Osteoblast (primary cell): ENCODE measurements at places on chromosomes 13 and 19. TPM values are rescaled to one million over a fixed set of nuclear protein-coding genes. Genes with fewer than 3 reads are reported as not detected.
A peak's percentile ranks its signal among the peaks of the same experiment; 100 is the strongest.

DNA sequence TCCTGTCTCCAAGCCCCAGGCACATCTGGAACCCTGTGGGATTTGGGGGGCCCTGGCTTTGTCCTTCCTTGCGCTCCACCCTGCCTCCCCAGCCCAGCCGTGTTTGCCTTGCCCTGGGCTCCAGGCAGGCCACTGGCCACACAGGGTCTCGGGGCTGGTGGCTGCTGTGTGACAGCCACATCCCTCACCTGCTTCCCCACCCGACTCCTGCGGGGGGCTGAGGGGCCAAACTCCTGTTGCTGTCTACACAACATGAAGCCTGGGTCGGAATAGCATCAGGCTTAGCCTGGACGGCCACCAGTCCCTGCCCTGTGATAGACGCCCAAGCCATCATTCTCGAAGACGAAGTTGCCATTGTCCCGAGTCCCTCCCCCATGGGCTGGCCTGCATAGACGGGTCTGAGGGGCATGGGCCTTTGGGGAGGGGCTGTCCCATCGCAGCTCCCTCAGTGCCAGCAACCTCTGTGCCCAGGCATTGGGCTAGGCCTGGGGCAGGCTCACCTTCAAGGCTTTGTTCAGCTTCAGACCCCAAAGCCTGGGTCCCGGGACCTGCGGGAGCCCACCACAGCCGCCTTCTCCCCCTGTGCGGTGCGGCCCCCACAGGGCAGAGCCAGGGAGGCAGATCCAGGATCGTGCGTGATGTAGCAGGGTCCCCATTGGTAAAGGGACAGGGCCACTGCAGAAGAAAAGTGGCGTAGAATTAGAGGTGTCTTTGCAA lies 15.5 kb upstream of the TEKTIP1 start:
- no peaks in the 10 kb centered on the region for H3K4me1 ChIP-seq
- DNase-seq: no peak
- H3K27ac ChIP-seq: no peak overlapping the region
- no peaks in the 10 kb centered on the region for H3K27me3 ChIP-seq
- H3K36me3 ChIP-seq: peaks cover 44% of the 10 kb centered on the region

GRCh38 chr13:31591642-31592233 lies 147.6 kb upstream of the RXFP2 start:
- H3K27ac ChIP-seq: no peak overlapping the region
- no peak for DNase-seq
- H3K4me1 ChIP-seq: peaks cover 44% of the 10 kb centered on the region
- no peak overlapping the region for H3K4me3 ChIP-seq

DNA sequence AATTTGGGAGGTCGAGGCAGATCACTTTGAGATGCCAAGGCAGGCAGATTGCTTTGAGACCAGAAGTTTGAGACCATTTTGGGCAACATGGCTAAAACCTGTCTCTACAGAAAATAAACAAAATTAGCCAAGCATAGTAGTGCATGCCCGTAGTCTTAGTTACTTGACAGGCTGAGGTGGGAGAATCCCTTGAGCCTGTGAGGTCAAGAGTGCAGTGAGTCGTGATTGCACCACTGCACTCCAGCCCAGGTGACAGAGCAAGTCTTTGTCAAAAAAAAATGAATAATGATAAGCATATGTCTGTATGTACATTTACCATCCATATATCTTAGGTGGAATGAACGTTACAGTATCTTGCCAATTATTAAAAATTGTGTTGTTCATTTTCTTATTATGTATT lies 2447.7 kb downstream of the PCDH9 start:
- no peak for DNase-seq
- no peak overlapping the region for H3K27ac ChIP-seq
- no peak overlapping the region for H3K4me3 ChIP-seq
- no peaks in the 10 kb centered on the region for H3K4me1 ChIP-seq

GRCh38 chr13:74678308-74678965 lies 544.2 kb upstream of the KLF12 start:
- DNase-seq: no peak
- H3K36me3 ChIP-seq: no peaks in the 10 kb centered on the region
- no peaks in the 10 kb centered on the region for H3K27me3 ChIP-seq
- H3K4me1 ChIP-seq: no peaks in the 10 kb centered on the region
- no peak overlapping the region for H3K4me3 ChIP-seq

- H3K4me1 ChIP-seq: no peaks in the 10 kb centered on the region
- no peak overlapping the region for H3K27ac ChIP-seq
- no peaks in the 10 kb centered on the region for H3K27me3 ChIP-seq
- no peak overlapping the region for H3K4me3 ChIP-seq
- peak; percentile 99 for DNase-seq
These were observed 12.9 kb upstream of the ZNF564 start for GRCh38 chr19:12564016-12564664.

The ZIK1 gene
- 11.2 and 11.6 TPM in 2 replicates for total RNA-seq

DNA sequence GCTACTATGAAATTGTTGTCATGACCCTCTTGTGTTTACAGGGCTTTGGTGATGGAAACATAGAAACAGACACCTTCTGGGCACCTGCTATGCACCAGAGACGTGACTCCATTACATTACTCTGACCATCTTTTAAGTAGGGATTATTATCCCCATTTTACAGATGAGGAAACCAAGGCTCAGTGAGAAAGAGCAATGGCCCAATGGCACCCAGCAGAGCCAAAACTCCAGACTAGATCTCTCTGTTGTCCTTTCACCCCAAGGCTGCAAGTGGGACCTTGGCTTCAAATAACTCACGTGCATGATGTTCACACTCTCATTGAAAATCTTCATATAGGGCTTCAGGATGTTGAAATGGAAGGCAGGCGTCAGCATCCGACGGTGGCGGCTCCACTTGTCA lies 5.9 kb downstream of the CYP4F2 start:
- no peaks in the 10 kb centered on the region for H3K27me3 ChIP-seq
- no peak overlapping the region for H3K27ac ChIP-seq
- DNase-seq: no peak
- no peaks in the 10 kb centered on the region for H3K4me1 ChIP-seq
- no peaks in the 10 kb centered on the region for H3K36me3 ChIP-seq

GRCh38 chr19:29413435-29413834 lies 112.4 kb upstream of the VSTM2B start:
- H3K4me3 ChIP-seq: no peak overlapping the region
- H3K27ac ChIP-seq: no peak overlapping the region
- no peak for DNase-seq
- H3K27me3 ChIP-seq: no peaks in the 10 kb centered on the region

The PRTN3 gene
- total RNA-seq: not detected in 2 replicates

The CALR3 gene
- not detected in 2 replicates for total RNA-seq

The GJB2 gene
- under 0.01 and 0.29 TPM in 2 replicates for total RNA-seq

- peaks cover 44% of the 10 kb centered on the region for H3K36me3 ChIP-seq
- peaks cover 5% of the 10 kb centered on the region for H3K4me1 ChIP-seq
- peak; percentile 96 for DNase-seq
- no peak overlapping the region for H3K4me3 ChIP-seq
These were observed 5.4 kb downstream of the PNPLA6 start for GRCh38 chr19:7540761-7541474.

DNA sequence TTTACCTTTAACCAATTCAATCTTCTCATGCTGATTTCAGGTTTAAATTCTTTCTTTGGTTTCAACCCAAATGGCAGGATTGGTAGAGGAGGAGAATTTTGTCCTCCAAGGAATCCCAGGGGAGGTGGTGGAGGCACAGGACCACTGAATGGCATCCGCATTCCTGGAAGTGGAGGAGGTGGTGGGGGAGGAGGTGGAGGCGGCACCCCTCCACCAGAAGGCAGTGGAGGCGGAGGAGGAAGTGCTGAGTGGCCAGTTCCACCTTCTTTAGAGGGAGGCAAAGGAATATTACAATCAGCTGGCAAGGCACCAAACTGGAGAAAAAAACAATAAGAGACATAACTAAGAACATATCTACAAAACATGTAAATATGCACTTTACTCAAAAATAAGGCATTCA lies 192.9 kb downstream of the DIAPH3 start:
- H3K27ac ChIP-seq: no peak overlapping the region
- no peaks in the 10 kb centered on the region for H3K4me1 ChIP-seq
- no peak for DNase-seq
- no peaks in the 10 kb centered on the region for H3K27me3 ChIP-seq
- H3K36me3 ChIP-seq: peaks cover 6% of the 10 kb centered on the region

GRCh38 chr19:42111811-42112210 lies 20.4 kb downstream of the POU2F2 start:
- H3K36me3 ChIP-seq: no peaks in the 10 kb centered on the region
- H3K4me1 ChIP-seq: peaks cover 41% of the 10 kb centered on the region
- peak; percentile 10 for DNase-seq
- no peaks in the 10 kb centered on the region for H3K27me3 ChIP-seq

- DNase-seq: peak; percentile 95
- H3K27ac ChIP-seq: no peak overlapping the region
- H3K4me3 ChIP-seq: no peak overlapping the region
These were observed 6.6 kb upstream of the FBXW9 start for GRCh38 chr19:12703046-12703445.

The OR1I1 gene
- total RNA-seq: not detected in 2 replicates

- no peaks in the 10 kb centered on the region for H3K4me1 ChIP-seq
- no peaks in the 10 kb centered on the region for H3K27me3 ChIP-seq
- no peak for DNase-seq
- H3K36me3 ChIP-seq: peaks cover 5% of the 10 kb centered on the region
These were observed 82.4 kb downstream of the COL4A1 start for GRCh38 chr13:110224519-110224918.

DNA sequence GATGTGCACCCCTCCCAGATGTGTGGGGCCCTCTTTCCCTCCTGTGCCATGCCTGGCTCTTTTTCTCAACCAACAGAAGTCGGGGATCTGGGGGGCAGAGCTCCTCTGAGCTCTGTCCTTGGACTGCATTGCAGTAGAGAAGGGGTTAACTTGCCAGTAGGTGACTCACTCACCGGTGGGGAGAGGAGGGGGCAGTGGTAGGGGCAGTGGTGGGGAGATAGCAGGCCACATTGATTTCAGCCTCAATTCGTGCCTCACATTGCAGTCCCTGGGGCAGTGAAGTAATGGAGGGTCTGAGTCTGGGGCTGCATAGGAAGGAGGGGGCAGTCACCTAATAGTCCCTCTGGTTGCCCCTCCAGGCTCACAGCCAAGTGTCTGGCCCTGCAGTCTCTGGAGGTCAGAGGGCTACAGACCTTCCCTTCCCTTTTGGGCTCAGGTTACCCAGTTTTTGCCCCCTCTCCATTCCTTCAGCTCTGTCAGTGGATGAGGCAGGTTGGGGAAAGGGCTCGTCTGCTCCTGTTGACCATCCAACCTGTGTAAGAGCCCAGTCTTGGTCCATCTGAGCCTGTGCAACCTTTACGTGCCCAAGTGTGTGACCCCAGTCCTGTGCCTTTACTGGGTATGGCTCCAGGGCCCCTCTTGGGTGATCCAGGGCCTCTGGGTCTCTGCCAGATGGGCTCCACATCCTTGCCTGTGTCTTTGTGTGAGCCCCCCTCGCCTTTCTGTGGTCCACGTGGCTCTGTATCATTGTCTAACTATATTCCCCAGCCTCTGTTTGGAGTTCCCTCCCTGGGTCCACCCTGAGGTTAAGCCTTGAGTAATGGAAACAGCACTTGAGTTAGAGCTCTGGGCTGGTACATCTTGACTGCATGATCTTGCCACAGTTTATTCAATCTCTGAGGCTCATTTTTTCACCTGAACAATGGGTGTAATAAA lies 13.0 kb downstream of the CIC start:
- peak overlapping the region; percentile 66 for H3K4me3 ChIP-seq
- no peaks in the 10 kb centered on the region for H3K27me3 ChIP-seq
- DNase-seq: peak; percentile 92

DNA sequence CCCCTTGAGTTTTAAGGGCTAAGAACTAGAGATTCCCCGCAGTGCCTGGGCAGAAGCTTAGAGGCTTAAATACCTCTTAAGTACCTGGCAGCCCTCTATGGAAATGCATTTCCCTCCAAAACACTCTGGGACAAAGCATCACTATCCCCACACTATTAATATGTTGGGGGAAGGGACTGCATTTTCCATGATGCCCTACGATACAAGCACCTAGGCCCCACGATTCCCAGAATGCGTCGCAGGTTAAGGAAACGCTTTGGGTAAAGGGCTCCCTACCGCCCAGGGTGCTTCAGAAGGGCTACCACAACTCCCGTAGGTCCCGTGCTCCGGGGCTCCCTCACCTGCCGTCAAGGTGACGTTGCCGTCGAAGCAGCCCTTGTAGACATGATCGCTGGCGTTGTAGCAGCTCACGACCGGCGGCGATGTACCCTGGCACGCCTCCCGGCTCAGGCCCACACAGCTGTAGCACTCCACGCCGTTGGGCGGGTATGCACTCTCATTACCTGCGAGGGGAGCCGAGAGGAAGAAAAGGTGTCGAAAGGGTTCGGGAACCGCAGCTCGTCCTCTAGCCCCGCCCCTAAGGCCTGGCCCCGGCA lies 2.5 kb downstream of the LYPD3 start:
- peaks cover 7% of the 10 kb centered on the region for H3K4me1 ChIP-seq
- H3K27ac ChIP-seq: no peak overlapping the region
- H3K4me3 ChIP-seq: peak overlapping the region; percentile 79
- no peaks in the 10 kb centered on the region for H3K36me3 ChIP-seq
- DNase-seq: no peak

The ZNF440 gene
- 10.6 and 11.2 TPM in 2 replicates for total RNA-seq

DNA sequence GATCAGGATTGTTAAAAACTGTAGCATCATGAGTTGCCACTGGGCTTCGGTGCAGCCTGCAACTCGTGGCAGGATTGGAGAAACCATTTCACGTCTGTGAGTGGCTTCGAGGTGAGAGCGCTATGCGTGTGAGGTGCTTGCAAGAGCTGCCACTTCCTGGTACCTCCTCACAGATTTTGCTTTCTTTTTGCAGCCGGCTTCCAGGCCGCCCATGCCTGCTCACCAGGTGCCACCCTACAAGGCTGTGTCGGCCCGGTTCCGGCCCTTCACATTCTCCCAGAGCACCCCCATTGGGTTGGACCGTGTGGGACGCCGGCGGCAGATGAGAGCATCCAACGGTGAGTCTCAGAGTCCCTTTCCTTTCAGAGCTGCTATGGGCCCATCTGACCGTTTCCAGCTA lies 57.9 kb upstream of the C1QTNF9 start:
- H3K27ac ChIP-seq: no peak overlapping the region
- peaks cover 7% of the 10 kb centered on the region for H3K4me1 ChIP-seq
- H3K4me3 ChIP-seq: no peak overlapping the region

DNA sequence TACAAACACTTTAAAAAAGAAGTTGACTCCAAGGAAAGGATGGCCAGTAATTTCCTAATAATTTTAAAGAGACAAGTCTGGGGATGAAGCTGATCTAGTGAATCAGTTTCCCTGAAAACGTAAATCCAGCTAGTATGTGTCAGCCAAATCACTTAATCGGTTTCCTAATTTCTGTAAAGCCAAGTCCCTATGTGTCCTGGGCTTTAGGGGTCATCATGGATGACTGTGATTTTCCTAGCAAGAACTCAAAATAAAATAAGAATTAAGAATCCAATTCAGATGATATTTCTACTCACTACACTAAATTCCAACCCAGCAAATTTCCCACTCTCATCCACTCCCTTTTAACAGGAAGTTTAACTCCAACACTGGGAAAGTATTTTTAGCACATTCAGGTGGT lies 35.9 kb downstream of the ELF1 start:
- DNase-seq: no peak
- no peaks in the 10 kb centered on the region for H3K36me3 ChIP-seq
- no peaks in the 10 kb centered on the region for H3K27me3 ChIP-seq
- H3K4me3 ChIP-seq: no peak overlapping the region

DNA sequence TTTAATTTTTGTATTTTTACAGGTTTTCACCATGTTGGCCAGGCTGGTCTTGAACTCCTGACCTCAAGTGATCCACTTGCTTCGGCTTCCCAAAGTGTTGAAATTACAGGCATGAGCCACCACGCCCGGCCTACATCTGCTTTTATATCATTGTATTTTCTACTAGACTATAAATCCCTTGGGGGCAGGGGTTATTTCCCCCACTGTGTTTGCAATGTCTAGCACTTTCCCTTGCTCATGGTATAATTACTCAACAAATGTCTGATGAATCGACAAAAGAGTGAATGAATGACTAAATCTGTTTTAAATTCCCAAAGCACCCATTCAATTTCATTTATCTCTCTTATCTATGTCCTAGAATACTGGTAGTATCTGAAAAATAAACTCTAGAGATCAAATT lies 244.5 kb upstream of the CSNK1A1L start:
- H3K27ac ChIP-seq: no peak overlapping the region
- H3K4me3 ChIP-seq: no peak overlapping the region
- H3K4me1 ChIP-seq: no peaks in the 10 kb centered on the region
- no peaks in the 10 kb centered on the region for H3K27me3 ChIP-seq
